ENCODE measurements at places on chromosomes 12 and 14.

GRCh38 chr14:79080040-79080439, 909.9 kb downstream of the NRXN3 start:
- DNase-seq, result no peak

DNA sequence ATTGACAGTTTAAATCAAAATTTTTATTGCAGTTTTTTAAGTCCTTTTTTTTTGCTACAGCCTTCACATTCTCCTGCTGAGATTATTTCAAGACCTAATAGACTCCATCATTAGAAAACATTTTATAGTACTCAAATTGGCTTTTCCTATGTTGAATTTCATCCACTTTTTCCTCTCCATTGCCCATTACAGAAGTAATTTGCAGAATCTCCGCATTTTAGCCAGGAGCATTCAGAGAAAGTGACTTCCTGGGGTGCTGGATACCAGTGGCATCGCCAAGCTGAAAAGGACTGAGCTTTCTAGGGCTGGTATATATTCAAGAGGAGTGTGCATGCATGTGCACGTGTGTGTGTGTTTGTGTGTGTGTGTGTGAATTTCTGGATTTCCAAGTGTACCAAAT, 340.8 kb downstream of the PDZRN4 start:
- DNase-seq, result no peak

DNA sequence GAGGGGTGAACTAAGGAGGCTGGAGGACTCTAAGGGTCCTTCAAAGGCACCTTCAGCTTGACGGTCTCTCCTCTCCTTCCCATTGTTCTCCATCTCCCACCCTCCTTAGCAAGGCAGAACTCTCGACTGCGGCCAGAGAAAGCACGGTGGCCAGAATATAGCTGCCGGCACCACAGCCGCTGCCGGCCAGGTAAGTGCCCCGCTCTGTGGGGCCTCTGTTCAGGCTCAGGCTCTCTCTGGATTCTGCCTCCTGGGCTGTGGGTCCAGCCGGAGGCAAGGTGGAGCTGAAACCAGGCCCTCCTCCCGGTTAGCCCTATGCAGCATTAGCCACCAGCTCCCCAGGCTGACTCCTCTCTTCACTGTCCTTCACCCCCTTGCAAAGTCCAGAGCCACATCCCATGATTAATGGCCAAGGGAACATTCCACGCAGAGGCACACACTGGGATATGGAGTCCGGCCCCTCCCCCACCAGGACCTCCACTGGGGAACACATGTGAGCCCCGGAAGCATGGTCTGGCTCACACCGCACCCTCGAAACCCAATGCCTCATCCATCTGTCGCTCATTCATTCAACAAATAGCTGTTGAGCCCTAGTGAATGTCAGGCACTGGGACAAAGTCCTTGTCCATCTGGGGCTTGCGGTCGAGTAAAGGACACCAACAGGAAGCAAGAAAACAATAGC, 25.2 kb downstream of the LTBP2 start:
- no peak for DNase-seq

DNA sequence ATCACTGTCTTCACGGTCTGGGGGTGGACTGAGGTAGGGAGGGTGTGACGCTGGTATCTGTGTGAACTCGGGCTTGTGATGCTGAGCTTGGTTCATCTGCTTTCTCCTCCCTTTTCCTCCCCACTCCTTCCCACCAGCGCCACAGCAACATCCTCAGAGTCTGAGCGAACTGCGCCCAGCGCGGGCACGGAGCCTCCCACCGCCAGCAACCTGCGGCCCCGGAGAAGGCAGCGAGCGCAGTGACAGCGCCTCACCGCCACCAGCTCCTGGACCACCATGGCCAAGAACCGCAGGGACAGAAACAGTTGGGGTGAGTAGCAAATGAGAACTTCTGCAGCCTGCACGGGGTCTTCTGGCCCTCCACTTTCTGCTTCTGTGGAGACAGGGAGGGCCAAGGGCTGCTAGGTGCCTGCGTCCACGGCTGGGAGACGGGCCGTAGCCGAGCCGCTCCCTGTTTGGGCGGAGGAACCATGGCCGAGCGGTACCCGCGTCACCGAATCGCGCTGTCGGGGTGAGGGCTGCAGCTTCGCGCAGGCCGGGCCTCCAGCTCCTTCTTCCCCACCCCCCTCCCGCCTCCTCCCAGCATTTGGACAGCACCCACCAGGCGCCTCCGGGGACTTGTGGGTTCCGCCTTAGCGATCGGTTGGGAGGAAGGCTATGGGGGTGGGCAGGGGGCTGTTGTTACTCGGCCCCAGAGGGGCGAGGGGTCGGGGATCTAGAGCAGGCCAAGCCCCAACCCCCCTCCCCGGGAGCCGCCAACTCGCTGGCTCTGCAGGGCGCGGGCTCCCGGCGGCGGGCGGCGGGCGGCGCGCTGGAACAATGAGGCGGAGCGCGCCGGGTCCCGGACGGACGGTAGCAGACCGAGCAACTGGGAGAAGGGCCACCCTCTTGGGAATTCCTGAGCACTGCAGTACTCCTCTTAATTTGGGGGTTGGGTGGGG, at the start of gene ATL1:
Gene ATL1 (plus strand): TSS at position 156 of the 941 bp plus-strand sequence. CDS start 121 bp downstream, at position 277.
- peak; percentile 53 for DNase-seq

- DNase-seq, result no peak
Observed at GRCh38 chr14:99744873-99745224, 48.4 kb upstream of the EML1 start.

DNA sequence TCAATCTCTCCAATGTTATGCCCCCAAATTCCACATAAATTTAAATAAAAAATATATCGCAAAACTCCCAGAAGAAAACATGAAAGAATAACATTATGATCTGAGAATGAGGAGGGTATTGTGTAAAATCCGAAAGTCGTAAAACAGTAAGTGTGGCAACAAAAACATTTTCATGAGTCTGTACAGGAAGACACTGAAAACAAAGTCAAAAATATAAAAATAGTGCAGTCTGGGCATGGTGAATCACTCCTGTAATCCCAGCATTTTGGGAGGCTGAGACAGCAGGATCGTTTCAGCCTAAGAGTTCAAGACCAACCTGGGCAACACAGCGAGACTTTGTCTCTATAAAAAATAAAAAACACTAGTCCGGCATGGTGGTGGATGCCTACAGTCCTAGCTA, 57.1 kb downstream of the SPTLC2 start:
- no peak for DNase-seq

DNA sequence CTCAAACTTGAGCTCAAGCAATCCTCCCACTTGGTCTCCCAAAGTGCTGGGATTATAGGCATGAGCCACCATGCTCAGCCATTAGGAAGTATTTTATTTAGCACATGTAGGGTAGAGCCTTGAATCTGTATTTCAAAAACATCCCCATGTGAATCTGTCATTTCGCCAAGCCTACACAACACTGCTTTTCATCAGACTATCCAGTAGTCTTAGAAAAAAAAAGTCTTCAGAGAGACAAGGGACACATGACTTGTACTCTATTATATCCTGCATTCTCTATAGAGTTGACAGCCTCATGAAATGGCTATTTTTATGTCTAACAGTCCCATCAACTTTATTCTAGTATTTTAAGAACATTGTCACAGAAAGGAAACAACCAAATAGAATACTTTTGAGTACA, 35.4 kb downstream of the TM7SF3 start:
- DNase-seq, result no peak

- DNase-seq, result no peak
Observed at GRCh38 chr12:45601888-45602287, 127.6 kb upstream of the ARID2 start.

DNA sequence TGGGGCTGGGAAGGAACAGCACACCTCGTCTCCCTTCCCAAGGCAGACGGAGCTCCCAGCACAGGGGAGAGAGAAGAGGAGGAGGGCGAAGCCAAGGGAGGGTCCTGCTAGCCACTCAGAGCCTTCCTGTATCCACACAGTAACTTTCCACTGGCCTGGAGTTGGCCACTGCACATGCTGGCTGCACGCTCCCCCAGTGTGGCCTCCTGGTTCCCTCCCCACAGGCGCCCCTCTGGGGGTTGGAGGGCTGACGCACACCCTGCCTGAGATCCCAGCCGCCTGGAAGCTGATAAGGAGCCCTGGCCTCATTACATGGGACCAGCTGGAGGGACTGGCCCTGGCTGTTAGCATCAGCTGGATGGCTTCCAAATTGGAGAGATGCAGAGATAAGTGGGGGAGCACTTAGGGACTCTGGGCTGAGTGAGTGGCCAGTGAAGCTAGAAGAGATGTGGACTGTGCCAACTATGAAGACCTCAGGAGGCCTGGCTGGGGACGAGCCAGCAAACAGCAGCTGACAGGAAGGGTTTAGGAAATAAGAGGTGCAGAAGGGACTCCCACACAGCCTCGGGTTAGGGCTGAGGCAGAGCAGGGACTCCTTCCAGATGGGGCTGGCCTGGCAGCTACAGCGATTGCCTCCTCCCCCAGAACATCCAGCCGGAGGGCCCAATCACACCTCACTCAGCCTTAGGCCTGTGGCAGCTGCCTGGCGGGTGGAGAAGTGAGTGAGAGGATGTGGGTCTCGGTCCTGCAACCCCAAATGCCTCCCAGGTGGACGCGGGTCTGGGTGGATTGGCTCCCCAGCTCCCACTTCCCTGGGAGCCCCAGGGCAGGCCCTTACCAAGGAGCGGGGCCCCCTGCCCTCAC, 26.3 kb upstream of the BCDIN3D start:
- DNase-seq, result peak; percentile 17

- peak; percentile 55 for DNase-seq
Observed at GRCh38 chr14:95200404-95200803, 43.1 kb upstream of the DICER1 start.

- DNase-seq, result no peak
Observed at GRCh38 chr14:59997449-59997848, 77.5 kb downstream of the LRRC9 start.

DNA sequence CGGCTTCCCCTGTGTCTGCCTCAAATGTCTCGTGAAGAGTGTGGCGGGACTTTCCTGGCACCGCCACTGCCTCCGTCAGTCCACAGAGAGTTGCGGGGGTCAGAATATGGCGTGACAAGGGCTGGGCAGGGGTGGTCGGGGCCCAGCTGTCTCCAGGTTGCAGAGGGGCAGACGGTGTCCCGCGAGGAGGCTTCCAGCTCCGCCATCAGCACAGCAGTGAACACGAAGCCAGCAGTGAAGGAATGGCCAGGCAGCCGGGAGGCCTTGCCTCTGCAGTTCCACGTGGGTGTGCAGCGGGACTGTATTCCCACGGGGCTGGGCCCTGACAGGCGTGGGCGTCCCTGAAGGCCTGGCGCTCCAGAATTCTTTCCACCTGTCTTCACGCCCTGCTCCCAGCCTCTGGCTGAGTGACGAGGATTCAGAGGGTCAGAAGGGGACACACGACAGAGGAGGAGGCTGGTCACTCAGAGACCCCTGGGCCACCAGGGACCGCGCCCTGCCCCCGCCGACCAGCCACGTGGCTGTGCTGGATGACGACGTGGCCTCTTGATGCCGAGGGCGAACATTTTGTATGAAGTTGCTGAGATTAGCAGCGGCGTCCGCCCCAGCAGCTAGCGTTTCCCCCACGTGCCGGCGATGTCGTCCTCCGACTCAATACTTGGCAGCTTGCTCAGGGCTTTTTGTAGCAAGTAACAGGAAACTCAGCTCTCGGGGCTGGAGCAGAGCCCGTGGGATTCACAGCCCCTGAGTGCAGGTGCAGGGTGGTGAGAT, 25.0 kb upstream of the GALNT9 start:
- no peak for DNase-seq

DNA sequence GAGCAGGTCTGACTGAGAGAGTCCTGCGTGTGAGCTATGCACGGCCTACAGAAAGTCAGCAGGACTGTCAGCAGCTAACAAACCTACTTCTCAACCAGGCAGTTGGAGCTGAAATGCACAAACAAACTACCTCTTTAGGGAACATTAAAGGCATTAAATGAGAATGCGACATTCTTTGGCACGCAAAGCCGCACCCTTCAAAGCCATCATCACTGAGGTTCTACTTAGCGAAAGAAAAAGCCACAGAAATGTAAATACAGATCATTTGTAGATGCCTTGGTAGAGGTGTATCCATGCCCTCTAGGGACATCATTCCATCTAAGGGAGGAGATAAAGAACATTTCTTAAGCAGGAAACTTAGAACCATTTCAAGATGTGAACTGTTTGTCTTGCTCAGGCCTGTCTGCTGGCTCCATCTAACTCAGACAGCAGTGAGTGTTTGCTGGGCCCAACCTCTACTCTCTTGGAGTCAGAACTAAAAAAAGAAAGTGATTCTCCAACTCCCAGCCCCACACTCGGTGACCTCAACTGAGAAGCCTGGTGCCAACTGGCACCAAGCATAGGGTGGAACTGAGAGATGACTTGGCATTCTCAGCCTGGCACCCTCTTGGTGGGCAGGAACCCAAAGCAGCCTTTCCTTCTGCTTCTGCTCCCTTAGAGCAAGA, 63.5 kb upstream of the MBIP start:
- DNase-seq, result no peak

- DNase-seq, result no peak
Observed at GRCh38 chr14:62304257-62304656, 542.0 kb downstream of the SNAPC1 start.

DNA sequence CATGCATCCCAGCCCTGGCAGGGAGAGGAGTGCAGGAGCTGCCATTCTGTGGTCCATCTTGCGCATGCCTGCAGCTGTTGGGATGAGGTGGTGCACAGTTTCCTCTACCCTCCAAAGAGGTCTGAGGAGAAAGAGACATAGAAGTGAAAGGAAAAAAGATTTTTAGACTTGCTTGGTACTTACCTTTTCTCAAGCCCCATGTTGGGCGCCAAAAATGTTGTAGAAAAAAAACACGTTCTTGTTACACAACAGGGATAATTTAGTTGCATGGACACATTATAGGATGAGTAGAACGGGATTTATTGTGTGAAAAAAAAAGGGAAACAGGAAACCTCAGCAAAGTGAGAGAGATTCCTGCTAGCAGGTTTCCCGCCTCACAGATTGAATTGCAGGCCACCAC, 244.4 kb upstream of the GARIN2 start:
- no peak for DNase-seq

DNA sequence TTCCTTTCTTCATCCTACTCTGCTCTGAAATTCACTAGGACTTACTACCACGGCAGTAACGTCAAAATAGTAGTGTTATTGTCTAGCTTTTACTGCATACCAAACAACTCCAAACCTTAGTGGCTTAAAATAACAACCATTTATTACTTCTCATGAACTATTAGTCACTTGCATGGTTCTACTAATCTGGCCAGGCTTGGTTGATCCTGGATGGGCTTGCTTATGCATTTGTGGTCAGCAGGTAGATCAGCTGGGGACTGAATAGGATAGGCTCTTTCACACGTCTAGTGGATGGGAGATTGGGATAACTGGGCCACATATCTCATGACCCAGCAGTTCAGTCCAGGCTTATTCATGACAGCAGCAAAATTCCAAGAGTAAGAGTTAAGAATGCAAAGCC, 9.4 kb upstream of the SLC35F4 start:
- DNase-seq, result no peak

DNA sequence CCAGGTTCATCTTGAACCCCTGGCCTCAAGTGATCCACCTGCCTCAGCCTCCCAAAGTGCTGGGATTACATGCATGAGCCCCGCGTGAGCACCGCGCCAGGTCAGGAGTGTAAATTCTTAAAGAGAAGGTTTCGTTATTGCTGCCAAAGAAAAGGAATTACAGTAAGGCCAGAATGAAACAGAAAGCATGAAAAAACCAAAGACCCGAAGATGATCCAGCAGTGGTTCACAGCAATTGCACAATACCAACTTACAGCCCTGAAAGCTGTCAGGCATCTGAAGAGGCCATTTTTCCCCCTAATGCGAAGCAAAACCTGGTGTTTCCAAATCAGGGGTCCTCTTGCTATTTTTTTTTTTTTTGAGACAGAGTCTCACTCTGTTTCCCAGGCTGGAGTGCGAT, 10.3 kb downstream of the RBM23 start:
- DNase-seq, result no peak

All from NCI-H774 (cell line).